ENCODE measurements at places on chromosomes 1 and 21. TPM values are rescaled to one million over a fixed set of nuclear protein-coding genes. Genes with fewer than 3 reads are reported as not detected.

The ELF3 gene
- total RNA-seq: 0.10 TPM

The PTGER3 gene
- not detected for total RNA-seq

The FOXD3 gene
- total RNA-seq: 0.97 TPM

The GBP7 gene
- not detected for total RNA-seq

The OLFML3 gene
- total RNA-seq: 13.4 TPM

The BTF3L4 gene
- total RNA-seq: 92.9 TPM

The CDCA8 gene
- total RNA-seq: 0.60 TPM

The KRTAP20-1 gene
- total RNA-seq: not detected

The CELA2B gene
- not detected for total RNA-seq

The OR2T29 gene
- not detected for total RNA-seq

The S100A7A gene
- total RNA-seq: not detected

The PCP4 gene
- not detected for total RNA-seq

The RCSD1 gene
- total RNA-seq: 7.2 TPM

The SLC16A4 gene
- total RNA-seq: 3.5 TPM

The BEND5 gene
- 3.5 TPM for total RNA-seq

The LMX1A gene
- total RNA-seq: not detected

The CFHR3 gene
- total RNA-seq: 0.49 TPM

The TBX15 gene
- total RNA-seq: 91.4 TPM

The RO60 gene
- 56.8 TPM for total RNA-seq

The LCE3D gene
- total RNA-seq: not detected

The ETV3L gene
- not detected for total RNA-seq

The TMEM82 gene
- not detected for total RNA-seq

The TSPAN2 gene
- total RNA-seq: 0.70 TPM

The GPR153 gene
- total RNA-seq: 3.4 TPM

The OLIG2 gene
- total RNA-seq: 0.10 TPM

The PPFIA4 gene
- 8.4 TPM for total RNA-seq

The NEXN gene
- total RNA-seq: 168 TPM

The AUNIP gene
- not detected for total RNA-seq

The CELA2A gene
- not detected for total RNA-seq

The GJA4 gene
- 14.4 TPM for total RNA-seq

The CCDC185 gene
- total RNA-seq: not detected

The SUMO3 gene
- total RNA-seq: 53.6 TPM

The TMPRSS2 gene
- total RNA-seq: not detected

The ZFP69 gene
- 0.13 TPM for total RNA-seq

The EPHB2 gene
- not detected for total RNA-seq

The ALDH9A1 gene
- total RNA-seq: 57.0 TPM

The PGLYRP4 gene
- not detected for total RNA-seq

The HSF2BP gene
- total RNA-seq: not detected

The RAB13 gene
- 12.3 TPM for total RNA-seq

The GREM2 gene
- total RNA-seq: 0.10 TPM

The KLHDC7A gene
- not detected for total RNA-seq

The CYYR1 gene
- 15.5 TPM for total RNA-seq

The OR2G6 gene
- total RNA-seq: not detected

The SLC6A9 gene
- 0.29 TPM for total RNA-seq

Measured in gastrocnemius medialis (tissue), 4 donors.